Activated naive CD8-positive, alpha-beta T cell treated with anti-CD3 and anti-CD28 coated beads, Interleukin-2, amount 10 ng/mL, durations not matched to agents 7 days and 5 days (primary cell): ENCODE measurements at places on chromosomes 5 and 9. TPM values are rescaled to one million over a fixed set of nuclear protein-coding genes. Genes with fewer than 3 reads are reported as not detected.

Gene HRH2
- total RNA-seq = 29.0 TPM

Gene FREM1
- not detected for total RNA-seq

- no peak for DNase-seq
- no peak overlapping the region for H3K4me3 ChIP-seq
- H3K4me1 ChIP-seq = peaks cover 14% of the 10 kb centered on the region
- H3K27ac ChIP-seq = no peak overlapping the region
- peaks cover 8% of the 10 kb centered on the region for H3K27me3 ChIP-seq
These were observed 41.1 kb downstream of the ANKRD33B start for GRCh38 chr5:10604975-10605374.

GRCh38 chr9:134783699-134784039 lies 96.9 kb upstream of the FCN2 start:
- no peak overlapping the region for H3K4me3 ChIP-seq
- no peak for DNase-seq
- no peaks in the 10 kb centered on the region for H3K36me3 ChIP-seq

GRCh38 chr9:82363682-82364081 lies 375.1 kb downstream of the SPATA31D1 start:
- no peaks in the 10 kb centered on the region for H3K27me3 ChIP-seq
- H3K4me1 ChIP-seq = no peaks in the 10 kb centered on the region
- DNase-seq = no peak
- no peak overlapping the region for H3K4me3 ChIP-seq
- H3K36me3 ChIP-seq = no peaks in the 10 kb centered on the region

DNA sequence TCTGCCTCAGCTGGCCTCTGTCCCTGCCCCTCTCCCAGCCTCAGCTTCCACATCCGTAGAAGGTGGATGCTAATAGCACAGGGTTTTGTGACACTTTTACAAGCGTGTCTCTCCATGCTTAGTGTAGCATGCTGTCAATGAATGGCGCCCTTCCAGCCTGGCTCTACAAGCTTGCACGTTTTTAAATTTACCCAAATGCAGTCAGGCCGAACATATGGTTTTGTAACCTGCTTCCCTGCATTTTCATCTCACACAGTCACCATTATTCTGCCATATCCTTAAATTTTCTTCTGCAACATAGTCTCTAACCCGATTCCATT lies 28.8 kb downstream of the FAM163B start:
- H3K4me3 ChIP-seq = no peak overlapping the region
- H3K36me3 ChIP-seq = no peaks in the 10 kb centered on the region
- no peak overlapping the region for H3K27ac ChIP-seq
- H3K27me3 ChIP-seq = peaks cover 45% of the 10 kb centered on the region
- no peak for DNase-seq

- H3K4me1 ChIP-seq = no peaks in the 10 kb centered on the region
- H3K27me3 ChIP-seq = no peaks in the 10 kb centered on the region
- DNase-seq = no peak
- H3K4me3 ChIP-seq = no peak overlapping the region
These were observed 91.8 kb upstream of the CCDC112 start for GRCh38 chr5:115388240-115388639.
